ENCODE measurements at places on chromosomes 3 and 15.

- no peak for DNase-seq
These were observed 571 bp downstream of the ACAD9 start for GRCh38 chr3:128879991-128880390.

GRCh38 chr3:49007068-49007770, at the start of gene WDR6:
Gene WDR6 (plus strand): TSS chr3:49007391. CDS start chr3:49007432, 41 bp downstream.
- peak; percentile 99 for DNase-seq

DNA sequence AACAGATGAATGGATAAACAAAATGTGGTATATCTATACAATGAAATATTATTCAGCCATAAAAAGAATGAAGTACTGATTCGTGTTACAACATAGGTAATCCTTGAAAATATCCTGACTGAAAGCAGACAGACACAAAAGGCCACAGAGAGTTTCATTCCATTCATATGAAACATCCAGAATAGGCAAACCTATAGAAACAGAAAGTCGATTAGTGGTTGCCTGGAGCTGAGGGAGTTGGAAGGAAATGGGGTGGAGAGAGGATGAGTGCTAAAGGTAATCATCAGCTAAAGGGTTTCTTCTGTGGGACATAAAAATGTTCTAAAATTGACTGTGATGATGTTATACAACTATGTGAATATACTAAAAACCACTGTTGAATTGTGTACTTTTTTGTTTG, 22.9 kb downstream of the FOXP1 start:
- no peak for DNase-seq

DNA sequence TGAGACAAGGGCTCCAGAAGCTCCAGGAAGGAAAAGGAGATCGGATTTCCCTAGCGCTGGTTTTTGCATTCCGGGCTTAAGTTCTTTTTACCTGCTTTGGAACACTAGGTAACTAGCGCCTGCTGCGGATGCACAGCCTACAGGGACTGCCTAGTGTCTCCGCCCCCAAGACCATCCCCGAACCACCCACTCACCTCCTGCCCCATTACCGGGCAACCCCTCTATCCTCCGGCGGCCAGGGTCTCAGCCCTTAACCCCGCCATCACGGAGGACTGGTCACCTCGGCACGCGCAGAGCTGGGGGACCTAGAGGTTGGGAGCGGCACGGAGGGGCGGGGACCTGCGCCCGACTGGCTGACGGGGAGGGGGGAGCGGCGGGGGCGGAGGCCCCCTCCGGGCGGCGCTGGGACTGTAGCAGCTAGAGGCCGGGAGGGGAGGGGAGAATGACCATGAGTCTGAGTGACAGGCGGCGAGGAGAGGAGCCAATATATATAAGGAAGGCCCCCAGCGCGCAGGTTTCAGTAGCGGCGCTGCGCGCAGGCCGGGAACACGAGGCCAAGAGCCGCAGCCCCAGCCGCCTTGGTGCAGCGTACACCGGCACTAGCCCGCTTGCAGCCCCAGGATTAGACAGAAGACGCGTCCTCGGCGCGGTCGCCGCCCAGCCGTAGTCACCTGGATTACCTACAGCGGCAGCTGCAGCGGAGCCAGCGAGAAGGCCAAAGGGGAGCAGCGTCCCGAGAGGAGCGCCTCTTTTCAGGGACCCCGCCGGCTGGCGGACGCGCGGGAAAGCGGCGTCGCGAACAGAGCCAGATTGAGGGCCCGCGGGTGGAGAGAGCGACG, at the start of gene DLL4:
Gene DLL4 (plus strand): TSS at position 520 of the 839 bp plus-strand sequence. CDS start 329 bp downstream, outside the sequence.
- peak; percentile 85 for DNase-seq

GRCh38 chr15:69664572-69665571, 212.3 kb downstream of the RPLP1 start:
- no peak for DNase-seq

- DNase-seq, result no peak
These were observed 81.0 kb downstream of the FBXL2 start for GRCh38 chr3:33358172-33358781.

- DNase-seq, result no peak
These were observed 109.7 kb downstream of the MFSD1 start for GRCh38 chr3:158911586-158911985.

- DNase-seq, result no peak
These were observed 92.0 kb upstream of the TSEN2 start for GRCh38 chr3:12392101-12392878.

DNA sequence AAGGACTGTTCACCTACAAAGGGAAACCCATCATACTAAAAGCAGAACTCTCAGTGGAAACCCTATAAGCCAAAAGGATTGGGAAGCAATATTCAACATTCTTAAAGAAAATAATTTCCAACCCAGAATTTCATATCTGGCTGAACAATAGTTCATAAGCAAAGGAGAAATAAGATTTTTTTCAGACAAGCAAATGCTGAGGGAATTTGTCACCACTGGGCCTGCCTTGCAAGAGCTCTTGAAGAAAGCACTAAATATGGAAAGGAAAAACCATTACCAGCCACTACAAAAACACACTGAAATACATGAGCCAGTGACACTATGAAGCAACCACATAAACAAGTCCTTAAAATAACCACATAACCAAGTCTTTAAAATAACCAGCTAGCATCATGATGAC, 28.9 kb upstream of the DCBLD2 start:
- no peak for DNase-seq

All from HuH-7.5 (cell line).